OCI-M1 (cell line): ENCODE measurements at places on chromosomes 16 and 17.
A peak's percentile ranks its signal among the peaks of the same experiment; 100 is the strongest.

- DNase-seq, result no peak
Measured at GRCh38 chr16:50719401-50720337, 22.2 kb upstream of the CYLD start.

GRCh38 chr16:78192734-78193488 is 93.5 kb downstream of the WWOX start:
- DNase-seq, result peak; percentile 1

- peak; percentile 53 for DNase-seq
Measured at GRCh38 chr17:73340093-73340596, 28.3 kb upstream of the CDC42EP4 start.

DNA sequence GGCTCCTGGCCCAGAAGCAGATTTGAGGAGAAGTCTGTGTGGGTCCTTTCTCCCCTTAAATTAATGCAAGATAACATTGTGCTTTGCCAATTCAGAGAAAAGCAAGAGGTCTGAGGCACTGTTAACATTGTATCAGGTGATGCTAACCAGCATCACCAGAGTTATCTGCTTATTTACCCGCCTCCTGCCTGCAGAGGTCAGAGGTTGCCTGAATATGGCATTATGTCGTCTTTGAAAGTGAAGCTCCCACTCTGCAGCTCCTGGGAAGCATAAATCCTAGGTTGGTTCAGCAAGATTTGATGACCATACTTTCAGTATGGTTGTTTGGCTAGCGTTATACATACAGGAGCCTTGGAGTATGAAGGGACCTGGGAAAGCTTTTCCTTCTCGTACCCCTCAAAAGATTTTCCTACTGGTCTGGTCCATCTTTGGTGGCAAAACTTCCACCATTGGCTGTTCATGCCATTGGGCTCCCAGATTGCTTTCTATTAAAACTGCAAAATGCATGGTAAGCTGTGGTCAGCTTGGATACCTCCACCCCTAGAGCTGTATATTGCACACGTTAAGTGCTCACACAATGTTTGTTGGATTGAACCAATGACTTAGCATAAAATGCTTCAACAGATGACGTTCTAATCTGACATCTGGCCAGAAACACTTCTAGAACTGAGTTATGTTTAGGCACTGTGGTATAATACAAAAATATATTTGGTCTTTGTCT is 24.1 kb downstream of the CHD9 start:
- DNase-seq, result peak; percentile 24

DNA sequence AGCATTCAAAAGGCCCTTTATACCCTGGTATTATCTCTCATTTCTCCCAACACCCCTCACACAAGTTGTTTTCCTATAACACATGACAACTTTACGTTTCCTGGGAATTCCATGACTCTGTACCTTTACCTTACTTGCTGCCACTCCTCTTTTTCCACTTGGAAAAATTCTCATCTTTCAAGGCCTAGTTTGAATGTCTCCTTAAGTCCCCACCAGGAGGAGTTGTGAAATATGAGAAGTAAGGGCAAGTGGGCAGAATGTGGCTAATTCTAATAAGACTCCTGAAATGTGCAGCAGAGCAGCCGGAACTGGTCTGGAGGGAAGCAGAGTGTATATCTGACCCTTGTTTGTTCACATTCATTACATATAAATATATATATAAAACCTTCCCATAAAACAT is 39.7 kb downstream of the BRCA1 start:
- no peak for DNase-seq

DNA sequence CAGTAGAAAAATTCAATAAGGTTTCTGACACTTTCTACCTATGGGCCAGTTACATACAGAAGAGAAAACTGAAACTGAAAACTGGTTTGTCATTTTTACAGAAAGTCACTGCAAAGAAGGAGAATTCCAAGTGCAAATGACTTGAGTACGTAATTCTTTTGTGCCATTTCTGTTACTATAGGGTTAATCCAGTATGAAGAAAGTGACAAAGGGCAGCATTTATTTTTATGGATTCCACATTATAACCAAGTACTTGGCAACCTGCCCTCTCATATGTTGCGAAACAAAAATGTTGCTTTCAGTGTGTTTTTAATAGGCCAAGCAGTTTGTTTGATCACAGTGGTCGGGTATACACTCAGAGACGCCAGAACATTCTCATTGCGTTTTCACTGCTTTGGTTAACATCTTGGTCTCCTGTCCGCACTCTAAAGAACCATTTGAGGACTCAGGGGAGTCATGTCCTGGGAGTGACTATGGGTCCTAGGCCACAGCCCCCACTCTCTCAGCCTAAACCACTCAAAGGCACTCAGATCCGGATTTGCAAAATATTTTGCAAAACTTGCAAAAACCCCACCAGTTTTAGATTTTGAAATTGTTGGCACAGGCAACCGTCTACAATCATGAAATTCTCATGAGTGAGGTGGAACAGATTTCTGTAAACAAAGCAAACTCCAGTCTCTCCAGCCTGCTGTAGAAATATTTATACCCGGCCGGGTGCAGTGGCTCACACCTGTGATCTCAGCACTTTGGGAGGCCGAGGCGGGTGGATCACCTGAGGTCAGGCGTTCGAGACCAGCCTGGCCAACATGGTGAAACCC is 15.4 kb upstream of the HELZ start:
- DNase-seq, result peak; percentile 36

GRCh38 chr16:2233872-2234812 is 2.1 kb upstream of the DNASE1L2 start:
- no peak for DNase-seq

GRCh38 chr17:40695874-40696472 is 7.6 kb downstream of the KRT24 start:
- DNase-seq, result no peak

DNA sequence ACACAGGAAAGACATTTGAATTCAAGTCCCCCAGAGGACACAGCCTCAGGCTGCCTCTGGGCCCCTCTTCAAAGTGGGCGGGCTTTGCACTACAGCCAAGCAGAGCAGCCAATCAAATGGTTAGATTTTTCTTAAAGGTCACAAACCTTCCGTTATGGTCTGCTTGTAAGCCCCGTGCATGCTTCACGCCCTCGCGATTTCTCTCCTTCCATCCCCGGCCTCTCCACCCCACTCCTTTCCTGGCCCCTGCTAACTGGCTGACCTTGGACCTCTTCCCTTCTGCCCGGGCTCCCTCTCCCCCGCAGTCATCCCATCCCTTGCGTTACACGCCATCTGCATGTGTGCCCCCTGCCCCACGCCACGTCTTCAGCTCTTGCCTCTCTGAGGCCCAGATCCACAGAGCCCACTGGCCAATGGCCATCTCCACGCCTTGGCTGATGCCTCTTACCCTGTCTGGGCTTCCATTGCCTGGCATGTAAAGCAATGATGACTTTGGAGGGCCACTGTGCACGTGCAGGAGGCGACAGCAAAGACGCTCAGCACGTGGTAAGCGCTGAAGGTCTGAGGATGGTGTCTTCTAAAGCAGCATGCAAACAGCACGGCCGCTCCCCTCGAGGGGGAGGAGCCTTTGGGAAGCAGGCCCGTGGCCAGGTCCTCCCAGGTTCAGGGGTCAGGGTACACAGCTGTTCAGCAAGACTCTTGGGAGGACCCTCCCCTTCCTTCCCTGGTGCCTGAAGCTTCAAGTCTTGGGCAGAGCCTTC is 86.8 kb downstream of the ZDHHC7 start:
- no peak for DNase-seq

GRCh38 chr16:1045993-1046911 is 26.3 kb upstream of the SSTR5 start:
- DNase-seq, result no peak

DNA sequence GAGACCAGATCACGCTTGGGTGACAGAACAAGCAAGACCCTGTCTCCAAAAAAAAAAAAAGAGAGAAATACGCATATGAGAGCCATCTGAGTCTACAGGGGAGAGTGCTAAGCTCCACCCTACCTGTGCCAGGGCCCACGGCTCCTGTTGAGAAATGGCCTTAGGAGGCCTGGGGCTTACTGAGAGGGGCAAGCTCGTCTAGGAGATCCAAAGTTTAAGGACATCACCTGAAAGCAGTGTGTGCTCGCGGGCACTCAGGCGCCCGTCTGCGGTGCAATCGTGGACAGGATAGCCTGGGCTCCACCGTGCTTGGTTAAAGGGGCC is 14.5 kb upstream of the BAIAP2 start:
- no peak for DNase-seq

GRCh38 chr17:21199856-21200255 is 14.1 kb downstream of the TMEM11 start:
- DNase-seq, result no peak

DNA sequence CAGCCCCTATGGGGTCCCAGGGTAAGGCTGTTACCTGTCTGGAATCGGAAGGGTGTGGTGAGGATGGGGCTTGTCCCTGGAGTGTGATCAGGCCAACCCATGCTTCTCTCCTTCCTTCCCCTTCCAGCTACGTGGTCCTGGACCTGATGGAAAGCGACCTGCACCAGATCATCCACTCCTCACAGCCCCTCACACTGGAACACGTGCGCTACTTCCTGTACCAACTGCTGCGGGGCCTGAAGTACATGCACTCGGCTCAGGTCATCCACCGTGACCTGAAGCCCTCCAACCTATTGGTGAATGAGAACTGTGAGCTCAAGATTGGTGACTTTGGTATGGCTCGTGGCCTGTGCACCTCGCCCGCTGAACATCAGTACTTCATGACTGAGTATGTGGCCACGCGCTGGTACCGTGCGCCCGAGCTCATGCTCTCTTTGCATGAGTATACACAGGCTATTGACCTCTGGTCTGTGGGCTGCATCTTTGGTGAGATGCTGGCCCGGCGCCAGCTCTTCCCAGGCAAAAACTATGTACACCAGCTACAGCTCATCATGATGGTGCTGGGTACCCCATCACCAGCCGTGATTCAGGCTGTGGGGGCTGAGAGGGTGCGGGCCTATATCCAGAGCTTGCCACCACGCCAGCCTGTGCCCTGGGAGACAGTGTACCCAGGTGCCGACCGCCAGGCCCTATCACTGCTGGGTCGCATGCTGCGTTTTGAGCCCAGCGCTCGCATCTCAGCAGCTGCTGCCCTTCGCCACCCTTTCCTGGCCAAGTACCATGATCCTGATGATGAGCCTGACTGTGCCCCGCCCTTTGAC is 2.4 kb downstream of the MAPK7 start:
- no peak for DNase-seq

DNA sequence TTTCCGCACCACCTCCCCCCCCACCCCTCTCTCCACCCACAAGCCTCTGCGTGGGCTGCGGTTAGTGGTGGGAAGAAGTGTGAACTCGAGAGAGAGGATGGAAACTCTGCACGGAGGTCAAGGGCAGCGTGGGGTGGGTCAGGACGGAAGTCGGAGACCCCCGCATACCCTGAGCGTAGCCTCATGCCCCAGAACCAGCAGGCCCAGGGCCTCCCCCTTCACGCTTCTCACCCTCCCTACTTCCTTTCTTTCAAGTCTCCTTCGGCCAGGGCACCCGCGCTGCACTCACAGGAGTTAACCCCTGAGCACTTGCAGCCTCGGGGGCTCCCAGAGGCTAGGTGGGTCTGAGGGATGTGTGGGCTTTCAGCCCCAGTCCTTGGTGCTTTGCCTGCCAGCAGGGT is 9.2 kb downstream of the TBKBP1 start:
- no peak for DNase-seq

GRCh38 chr16:16940351-16940750 is 530.4 kb downstream of the XYLT1 start:
- DNase-seq, result no peak

DNA sequence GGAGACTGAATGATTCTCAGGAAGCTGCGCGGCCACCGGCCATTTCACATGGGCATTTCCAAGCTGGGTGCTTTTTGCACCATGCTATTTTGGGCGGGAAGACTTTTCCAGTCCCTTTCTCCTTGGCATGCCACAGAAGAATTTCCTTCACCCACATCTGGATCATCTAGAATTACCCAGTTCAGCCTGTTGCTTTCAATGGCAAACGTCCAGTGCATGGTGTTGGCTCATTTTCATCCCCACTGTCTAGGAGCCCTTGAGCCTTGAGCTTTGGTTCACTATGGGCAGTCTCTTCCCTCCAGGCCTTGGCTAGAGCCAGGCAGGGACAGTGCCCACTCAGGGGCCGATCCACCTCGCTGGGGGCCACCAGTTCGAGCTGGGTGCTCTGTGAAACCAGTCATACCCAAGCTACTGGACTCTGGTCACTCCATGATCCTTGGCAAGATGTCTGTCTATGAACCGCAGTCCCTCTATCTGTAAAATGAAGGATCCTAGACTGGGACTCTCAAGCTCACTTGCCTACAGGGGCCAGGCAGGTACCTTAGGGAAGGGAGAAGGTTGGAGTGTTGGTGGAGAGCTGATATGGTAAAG is 71.1 kb downstream of the CYLD start:
- no peak for DNase-seq

GRCh38 chr17:50421308-50422051 is 4.5 kb upstream of the ACSF2 start:
- peak; percentile 85 for DNase-seq

DNA sequence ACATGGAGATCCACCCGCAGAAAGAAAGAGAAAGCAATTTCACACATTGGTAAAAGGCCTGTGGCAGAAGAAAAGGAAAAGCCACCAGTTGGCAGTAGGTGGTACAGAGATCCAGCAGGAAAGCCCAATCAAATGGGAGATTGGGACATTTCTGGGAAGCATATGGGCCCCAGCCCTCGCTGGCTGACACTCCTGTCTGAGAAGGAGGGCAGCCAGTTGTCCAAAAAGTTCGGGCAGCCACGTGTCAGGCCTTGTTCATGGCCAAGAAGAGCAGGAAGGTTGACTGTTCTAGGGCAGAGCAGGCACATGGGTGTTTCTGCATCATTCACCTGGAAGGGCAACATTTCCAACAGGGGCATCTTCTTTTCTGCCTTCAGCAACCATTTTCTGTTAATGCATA is 45.0 kb upstream of the MMP2 start:
- no peak for DNase-seq

DNA sequence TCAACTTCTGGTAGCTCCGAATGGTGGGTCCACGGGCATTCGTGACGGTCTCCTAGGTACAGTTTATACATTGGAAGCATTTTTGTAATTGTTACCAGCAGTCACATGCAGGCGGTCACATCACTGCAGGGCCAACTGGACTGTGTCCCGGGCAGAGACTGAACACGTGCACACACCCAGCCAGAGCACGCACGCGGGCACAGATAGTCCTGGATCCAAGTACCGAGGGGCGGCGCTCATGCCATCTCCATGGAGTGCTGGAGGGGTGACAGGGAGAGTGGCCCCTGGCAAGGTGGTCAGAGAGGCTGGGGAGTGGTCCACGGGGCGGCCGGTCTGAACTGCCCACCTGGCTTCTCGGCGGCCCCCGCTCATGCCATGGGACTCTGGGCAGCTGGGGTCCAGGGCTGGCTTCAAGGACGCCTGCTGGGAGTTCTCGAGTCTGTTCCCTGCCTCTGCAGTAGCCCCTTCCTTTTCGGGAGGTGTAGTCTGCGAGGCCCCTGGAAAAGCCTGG is 34.2 kb downstream of the BAIAP2 start:
- no peak for DNase-seq

- no peak for DNase-seq
Measured at GRCh38 chr16:12429756-12430155, 373.9 kb downstream of the CPPED1 start.

GRCh38 chr16:88792078-88792550 is 7.1 kb upstream of the PIEZO1 start:
- DNase-seq, result no peak

DNA sequence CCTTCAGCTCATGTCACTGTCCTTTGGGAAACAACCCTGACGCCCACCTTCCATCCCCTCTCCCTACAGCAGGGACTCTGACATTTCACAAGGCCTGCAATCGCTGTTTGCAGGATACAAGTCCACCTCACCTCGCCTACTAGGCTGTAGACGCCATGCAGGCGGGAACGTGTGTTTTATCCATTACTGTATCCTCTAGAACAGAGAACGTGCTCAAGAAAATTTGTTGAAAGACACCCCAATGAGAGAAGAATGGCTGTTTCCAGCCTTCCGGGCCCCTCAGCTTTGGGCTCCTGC is 1.5 kb upstream of the TTYH2 start:
- DNase-seq, result peak; percentile 64
